ENCODE measurements at places on chromosomes 12 and 14. TPM values are rescaled to one million over a fixed set of nuclear protein-coding genes. Genes with fewer than 3 reads are reported as not detected.

Gene MYO1H
- total RNA-seq, result not detected

Gene AKAP5
- total RNA-seq, result 0.27 TPM

Gene TMEM117
- 13.0 TPM for total RNA-seq

- DNase-seq, result no peak
Measured at GRCh38 chr14:105023144-105023543, 2.3 kb upstream of the CDCA4 start.

DNA sequence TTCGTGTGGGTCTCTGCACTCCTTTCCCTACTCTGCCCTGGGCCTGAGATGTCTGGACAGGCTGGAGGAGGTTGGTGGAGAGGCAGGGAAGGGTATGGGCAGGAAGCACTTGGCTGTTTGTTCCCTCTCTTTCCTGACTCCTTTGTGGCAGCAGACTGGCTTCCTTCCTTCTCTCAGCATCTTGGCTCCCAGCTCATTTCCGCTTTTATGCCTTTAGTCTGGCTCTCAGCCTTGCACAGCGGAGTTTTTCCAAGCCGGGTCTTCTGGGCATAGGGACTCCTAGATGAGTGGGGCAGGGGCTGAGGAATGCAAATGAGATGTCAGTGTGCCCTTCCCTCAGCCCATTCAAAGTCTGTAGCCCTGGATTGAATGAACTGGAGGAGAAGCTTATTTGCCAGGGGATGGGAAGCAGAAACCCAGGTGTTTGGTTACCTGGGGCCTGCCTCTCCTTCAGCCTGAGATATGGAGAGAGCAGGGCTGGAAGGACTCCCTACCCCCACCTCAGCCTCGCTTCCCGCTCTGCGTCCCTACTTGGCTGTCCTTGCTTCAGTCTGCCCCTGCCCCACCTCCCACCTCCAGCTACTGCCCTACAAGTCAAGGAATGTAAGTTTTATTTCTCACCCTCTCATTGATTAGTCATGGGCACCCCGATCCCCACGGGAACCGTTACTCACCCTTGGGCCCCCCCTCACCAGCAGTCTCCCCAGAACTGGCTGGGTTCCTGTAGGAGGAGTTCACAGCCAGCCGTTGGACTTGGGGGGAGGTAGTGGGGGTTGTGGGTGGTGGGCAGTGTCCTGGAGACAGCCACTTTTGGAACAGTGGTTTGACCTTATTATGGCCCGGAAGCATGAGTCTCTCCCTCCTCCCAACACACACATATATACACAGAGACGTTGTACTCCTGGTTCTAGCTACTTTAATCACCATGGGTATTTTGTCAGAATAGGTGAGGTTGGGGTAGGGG is 9.3 kb upstream of the ITGA5 start:
- peak; percentile 67 for DNase-seq

GRCh38 chr12:76777765-76778216 is 13.9 kb downstream of the ZDHHC17 start:
- no peak for DNase-seq

GRCh38 chr12:75606151-75606550 is 94.7 kb upstream of the KRR1 start:
- no peak for DNase-seq

- peak; percentile 77 for DNase-seq
Measured at GRCh38 chr14:84323978-84324377, 1206.0 kb upstream of the FLRT2 start.

DNA sequence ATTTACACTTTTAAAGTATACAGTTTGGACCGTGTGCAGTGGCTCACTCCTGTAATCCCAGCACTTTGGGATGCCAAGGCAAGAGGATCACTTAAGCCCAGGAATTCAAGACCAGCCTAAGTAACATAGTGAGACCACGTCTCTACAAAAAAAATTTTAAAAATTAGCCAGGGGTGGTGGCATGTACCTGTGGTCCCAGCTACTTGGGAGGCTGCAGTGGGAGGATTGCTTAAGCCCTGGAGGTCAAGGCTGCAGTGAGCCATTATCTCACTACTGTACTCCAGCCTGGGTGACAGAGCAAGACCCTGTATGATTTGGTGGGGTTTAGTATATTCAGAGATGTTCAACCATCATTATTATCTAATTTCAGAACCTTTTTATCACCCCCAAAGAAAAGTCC is 4.7 kb downstream of the EIF4B start:
- no peak for DNase-seq

DNA sequence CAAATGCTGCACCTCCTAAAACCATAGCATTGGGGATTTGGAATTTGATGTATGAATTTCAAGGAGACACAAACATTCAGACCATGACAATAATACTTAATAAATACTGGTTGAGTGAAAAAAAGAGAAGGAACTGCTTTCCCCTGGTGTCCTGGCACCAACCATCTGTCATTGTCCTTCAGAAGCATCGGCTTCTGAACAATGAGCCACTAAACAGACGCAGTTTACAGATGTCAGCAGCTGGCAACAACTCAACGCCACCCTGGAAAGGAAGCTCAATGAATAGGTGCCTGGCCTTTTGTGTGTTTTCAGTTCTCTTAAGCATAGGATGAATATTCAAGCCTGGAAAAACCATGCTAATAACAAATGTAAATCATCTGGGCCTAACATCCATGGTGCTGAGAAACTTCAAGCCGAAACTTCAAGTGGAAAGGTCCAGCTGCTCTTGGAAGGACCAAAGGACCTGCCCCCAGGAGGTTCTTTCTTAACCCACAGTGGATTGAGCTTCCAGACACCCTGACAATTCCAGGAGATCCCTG is 101.3 kb downstream of the WIF1 start:
- peak; percentile 44 for DNase-seq

- DNase-seq, result peak; percentile 20
Measured at GRCh38 chr14:21241218-21241819, 27.9 kb downstream of the HNRNPC start.
